Esophagus squamous epithelium (tissue), 5 donors: ENCODE measurements at places on chromosomes 3 and 15.

- no peak for DNase-seq
These were observed 153.0 kb downstream of the UBE2E2 start for GRCh38 chr3:23356169-23356568.

GRCh38 chr3:148957586-148957985 is 33.8 kb upstream of the GYG1 start:
- no peak for DNase-seq

- no peak for DNase-seq
These were observed 7.8 kb upstream of the CAMP start for GRCh38 chr3:48215466-48215865.

GRCh38 chr15:35980719-35981118 is 434.8 kb upstream of the DPH6 start:
- no peak for DNase-seq

DNA sequence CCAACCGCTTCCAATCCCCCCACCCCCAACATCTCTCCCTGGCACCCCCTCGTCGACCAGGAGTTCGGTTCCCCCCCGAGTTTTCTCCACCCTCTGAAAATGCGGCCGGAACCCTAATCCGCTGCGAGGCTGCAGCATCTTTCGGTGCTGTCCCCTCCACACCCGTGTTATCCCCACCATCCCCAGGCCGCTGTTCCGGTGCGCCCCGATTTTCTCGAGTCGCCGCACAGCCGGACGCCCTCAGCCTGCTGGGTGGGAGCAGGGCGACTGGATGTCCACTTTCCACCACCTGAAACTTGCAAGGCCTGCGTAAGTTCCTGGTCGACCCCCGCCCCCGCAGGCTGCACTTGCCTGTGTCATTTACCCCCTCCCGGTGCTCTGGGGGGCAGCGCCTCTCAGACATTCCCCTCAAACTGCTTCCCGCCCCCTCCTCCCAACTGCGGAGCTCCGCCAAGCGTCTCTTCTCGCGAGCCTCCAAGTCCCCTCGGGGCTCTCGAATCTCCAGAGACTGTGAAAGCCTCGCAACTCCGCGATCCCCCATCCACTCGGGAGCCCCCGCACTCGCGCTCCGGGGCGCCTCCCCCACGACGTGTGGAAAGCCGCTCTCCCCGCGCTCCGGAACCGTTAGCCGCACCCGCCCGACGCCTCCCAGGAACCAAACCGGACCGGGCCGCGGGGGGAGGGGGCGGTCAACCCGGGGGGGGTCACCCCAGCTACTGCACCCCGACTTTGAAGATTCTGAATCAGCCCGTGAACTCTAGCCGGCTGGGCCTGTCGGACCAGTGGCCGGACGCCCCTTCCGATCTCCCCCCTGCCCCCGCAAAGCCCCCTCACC is 566 bp downstream of the ETV5 start:
- DNase-seq, result no peak

GRCh38 chr15:32998979-32999672 is 195.4 kb downstream of the FMN1 start:
- no peak for DNase-seq

DNA sequence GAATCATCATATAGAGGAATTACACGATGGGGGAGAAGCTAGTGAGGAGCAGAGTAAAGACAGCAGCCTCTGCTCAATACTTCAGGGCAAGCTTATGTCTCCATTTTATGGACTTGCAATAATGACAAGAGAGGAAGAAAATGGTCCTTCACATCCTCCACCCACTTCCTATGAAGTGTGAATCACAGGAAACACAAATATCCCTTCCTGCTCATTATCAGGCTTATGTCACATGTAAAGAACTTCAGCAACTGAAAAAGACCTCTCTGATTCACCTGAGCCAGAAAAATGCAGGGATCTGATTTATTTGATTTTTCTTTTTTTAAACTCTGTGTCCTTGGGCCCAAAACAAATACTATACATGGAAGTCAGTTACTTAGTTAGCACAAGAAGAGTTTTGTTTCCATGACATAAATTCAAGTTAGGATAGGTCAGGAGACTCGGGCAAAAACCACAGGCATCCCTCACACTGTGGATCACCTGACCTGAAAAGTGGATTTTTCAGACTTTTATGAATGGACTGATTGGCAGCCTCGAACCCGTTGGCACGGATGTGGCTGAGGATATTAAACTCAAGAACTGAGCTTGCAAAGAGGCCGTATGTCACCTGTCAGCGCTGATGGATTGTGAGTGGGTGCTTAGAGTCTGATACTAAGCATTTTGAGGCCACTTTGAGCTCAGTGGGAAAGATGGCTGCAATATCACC is 620.8 kb upstream of the MDFIC2 start:
- DNase-seq, result no peak

GRCh38 chr3:141926929-141927328 is 50.5 kb downstream of the ATP1B3 start:
- DNase-seq, result no peak

- no peak for DNase-seq
These were observed 1476.9 kb downstream of the SI start for GRCh38 chr3:163601426-163601825.

- no peak for DNase-seq
These were observed 179.1 kb downstream of the THSD4 start for GRCh38 chr15:71294251-71294910.

- DNase-seq, result no peak
These were observed 13.3 kb downstream of the GRAMD2A start for GRCh38 chr15:72184165-72184811.

DNA sequence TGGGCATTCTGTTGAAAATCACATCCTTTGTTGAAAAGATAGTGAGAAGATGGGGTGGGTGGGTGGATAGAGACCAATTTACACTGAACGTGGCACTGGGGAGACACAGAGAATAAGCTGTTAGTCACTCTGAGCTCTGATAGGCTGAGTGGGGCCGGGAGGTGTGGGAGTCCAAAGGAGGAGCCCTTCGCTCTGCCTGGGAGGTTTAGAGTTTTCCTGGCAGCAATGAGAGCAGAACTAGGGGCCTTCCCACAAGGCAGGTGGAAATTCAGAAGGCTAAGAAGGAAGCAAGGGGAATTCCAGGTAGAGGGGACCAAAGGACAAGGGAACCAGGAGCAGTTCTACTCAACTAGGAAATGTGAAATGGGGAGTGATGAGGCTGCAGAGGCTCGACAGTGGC is 272.7 kb downstream of the RPLP1 start:
- DNase-seq, result no peak

DNA sequence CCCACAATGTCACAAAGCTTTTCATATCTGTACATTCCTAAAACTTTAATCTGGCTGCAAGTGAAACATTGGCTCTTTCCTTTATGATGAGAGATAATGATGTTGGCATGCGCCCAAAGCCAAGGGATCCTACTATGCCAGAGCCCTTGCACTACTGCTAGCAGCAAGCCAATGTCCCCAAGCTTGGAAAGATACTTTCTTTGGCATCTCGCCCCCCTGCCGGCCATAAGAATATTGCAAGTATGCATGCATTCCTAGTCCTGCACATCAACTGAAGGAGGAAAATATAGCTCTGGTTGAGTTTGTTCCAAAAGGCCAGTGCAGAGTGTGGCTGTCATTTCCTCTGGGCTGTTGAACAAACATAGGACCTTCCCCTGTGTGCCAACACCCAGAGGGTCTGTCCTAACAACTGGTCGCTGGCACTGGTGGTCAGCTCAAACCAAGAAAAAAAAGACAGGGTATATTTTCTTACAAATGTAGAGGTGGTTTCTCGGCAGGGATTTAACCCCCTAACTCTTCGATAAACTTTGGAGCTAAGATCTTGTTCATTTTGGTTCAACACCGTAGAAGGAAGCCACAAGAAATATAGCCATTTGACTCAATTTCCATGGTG is 120.9 kb upstream of the ZBED2 start:
- no peak for DNase-seq

DNA sequence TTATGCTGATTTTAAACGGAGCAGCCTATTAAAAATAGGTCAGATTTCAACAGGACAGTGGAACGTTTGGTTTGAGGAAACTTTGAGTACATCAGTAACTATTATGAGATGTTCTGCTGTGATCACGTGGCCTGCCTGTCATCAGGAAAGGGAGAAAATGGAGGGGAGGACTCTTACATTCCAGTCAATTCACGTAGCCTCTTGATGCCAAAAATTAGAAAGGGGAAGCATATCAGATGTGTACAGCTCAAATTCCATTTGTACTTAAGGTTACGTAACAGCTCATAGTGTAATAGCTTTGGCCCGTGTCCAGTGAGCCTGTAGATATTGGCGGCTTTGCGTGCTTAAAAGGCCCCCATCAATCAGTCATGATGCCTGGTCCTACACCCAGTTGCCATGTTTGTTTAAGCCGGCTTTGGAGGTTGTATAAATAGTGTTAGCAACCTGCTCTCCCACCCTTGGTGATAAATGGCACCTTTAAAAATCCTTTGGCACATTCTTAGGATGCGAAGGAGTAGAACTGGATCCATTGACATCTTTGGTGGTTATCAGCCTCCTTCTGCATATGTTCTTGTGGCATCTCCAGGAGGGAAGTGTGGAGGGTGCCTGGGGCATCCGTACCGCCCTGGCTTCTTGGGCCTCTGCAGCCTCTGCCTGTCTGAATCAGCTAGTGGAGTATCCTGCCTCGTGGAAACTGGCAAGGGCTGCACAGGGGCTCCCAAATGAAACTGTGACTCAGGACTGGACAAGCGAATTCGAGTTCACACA is 163.9 kb downstream of the THSD4 start:
- DNase-seq, result no peak

DNA sequence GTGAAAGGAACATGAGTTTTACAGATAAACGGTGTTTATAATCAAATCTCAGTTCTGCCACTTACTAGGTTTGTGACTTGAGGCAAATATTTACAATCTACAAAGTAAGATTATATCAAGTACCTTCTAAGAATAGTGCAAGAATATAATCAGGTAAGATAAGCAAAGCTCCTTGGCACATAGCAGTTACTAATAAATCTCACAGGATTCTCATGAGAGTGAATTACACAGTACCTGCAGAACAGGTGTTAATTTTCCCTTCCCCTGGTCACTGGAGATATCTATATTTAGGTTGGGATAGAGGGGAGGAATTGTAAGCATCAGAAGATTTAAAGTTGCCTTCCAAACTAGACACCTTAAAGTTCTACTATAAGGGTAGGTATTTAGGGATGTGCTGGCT is 53.0 kb downstream of the UBR1 start:
- DNase-seq, result no peak

DNA sequence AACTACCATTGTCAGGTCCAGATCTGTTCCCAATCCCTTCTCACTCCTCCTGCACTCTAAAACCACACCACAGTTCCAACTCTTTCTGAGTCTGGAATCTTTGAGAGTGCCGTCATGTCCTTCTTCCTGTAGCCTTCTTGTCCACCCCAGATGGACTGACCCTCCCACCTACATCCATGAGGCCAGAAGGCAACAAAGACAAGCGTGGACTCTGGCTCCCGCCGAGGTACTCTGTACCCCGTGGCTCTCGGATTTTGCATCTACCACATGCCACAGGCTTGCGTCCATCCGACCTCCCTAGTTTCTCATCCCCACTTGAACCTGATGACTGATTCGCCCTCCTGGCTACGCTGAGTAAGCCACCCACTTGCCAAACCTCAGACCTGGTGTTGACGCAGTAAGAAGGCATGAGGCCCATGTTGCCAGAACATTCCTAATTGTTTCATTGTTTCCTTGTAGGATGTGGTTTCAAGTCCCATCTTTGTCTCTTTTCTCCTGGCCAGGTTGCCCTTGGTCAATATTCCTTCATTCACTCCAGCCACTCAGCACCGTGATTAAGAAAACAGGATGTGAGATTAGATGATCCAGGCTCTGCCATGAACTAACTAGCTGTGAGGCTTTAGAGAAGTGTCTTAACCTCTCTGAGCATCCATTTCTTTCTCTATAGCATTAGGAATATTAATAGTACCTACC is 1.1 kb upstream of the ZBTB38 start:
- no peak for DNase-seq

DNA sequence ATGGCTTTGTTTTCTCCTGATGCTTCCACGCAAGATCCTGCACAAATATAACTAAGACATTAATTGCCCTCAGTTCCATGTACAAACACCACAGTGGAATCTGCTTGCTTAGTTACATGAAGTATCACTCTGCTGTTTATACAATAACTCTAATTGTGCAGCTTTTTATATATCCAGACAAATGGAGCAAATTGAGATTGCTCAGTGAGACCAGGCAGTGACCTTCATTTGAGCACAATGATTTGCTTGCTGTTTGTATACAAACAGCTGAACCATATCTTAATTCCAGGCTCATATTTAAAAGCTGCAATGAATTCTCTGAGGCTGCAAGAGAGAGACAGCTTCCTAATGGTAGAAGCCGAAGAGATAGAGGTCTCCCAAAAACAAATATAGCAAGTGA is 243.7 kb downstream of the CADPS start:
- no peak for DNase-seq

- no peak for DNase-seq
These were observed 232.6 kb upstream of the CHRM5 start for GRCh38 chr15:33735637-33736247.

- no peak for DNase-seq
These were observed 8.2 kb downstream of the RBPMS2 start for GRCh38 chr15:64767203-64767602.

GRCh38 chr3:133970339-133970738 is 59.4 kb downstream of the SLCO2A1 start:
- DNase-seq, result no peak

DNA sequence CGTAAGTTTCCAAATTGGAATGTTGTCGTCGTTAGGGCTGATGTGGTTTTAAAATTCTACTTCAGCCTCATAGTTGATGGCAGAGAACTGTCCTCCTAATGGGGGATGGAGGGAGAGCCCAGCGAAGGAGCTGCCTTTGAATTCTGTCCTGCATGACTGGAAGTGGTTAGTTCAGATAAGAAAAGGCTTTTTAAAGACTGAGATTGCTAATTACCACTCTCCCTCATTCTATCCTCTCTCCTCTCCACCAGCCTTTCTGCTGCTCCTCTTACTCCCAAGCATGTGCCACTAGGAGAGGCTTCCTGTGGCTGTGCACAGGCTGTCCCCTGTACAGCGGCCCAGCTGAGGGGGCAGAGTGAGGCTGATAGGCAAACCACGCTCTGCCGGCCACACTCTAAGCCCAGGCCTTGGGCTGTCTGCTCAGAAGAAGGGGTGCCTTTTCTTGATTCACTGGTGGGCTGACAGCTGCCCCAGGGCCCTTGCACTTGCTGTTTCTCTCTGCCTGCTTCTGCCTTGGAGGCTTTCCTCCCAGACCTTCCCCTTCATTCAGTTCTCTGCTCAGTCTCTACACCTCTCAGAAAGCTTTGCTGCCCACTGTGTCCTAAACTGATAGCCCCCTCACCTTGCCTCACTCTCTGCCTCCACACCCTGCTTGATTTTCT is 8.7 kb upstream of the PAQR9 start:
- DNase-seq, result no peak

DNA sequence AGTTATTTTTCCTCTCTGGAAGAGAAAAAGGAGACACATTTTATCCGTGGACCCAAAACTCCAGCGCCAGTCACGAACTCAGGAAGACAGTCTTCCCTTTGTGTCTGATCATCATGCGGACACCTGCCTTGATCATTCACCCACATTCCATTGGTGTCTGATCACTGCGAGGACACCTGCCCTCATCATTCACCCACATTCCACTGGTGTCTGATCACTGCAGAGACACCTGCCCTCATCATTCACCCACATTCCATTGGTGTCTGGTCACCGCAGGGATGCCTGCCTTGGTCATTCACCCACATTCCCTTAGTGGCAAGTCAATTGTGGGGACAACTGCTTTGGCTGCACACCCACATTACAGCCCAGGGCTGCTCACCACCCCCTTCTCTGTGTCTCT is 148.9 kb downstream of the ROBO1 start:
- DNase-seq, result no peak

- no peak for DNase-seq
These were observed 95.0 kb downstream of the MYLK start for GRCh38 chr3:123789160-123789559.
